AML-193 (cell line): ENCODE measurements at places on chromosomes 7 and 10.
A peak's percentile ranks its signal among the peaks of the same experiment; 100 is the strongest.

DNA sequence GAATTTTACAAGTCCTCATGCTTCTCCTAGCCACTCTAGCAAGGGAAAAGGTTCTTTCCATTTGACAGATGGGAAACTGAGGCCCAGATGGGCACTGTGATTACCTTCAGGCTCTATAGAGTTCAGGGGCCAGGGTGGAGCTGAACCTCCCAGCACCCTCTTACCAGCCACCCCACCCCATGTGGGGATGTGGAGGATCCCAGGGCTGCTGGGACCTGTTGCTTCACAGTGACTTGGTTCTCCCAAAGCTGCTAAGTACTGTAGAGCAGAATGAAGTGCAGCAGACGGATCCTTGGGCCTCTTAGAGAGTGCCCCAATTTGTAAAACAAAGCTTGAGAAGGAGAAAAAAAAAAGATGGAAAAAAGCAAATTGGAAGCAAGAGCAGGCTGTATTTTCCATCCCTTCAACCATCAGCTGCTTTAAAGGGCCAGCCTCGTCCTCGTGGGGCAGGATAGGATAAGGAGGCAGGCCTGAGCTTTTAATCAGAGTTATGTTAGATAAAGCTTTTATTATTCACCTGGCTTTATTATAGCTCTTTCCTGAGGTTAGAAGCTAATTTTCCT lies 147.0 kb downstream of the CDH23 start:
- DNase-seq, result no peak

DNA sequence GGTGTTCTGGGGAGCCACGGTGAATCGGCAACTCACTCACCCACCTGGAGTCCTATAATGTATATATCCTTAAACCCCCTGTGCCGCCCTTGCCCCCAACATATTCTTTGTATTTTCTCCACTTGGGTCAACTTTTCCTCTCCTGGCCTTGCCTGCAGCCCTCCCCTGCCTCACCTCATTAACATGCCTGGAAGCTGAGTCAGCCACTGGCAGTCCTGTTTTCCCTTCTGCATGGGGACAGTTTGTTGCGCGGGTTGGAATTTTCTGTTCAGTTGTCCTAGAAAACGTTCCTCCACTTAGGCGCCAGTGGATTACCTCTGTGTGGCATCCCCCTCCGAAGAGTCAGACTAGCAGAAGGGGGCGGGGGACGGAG lies 97.4 kb downstream of the C10orf105 start:
- DNase-seq, result no peak

GRCh38 chr7:80359476-80359875 lies 152.4 kb downstream of the GNAT3 start:
- no peak for DNase-seq

GRCh38 chr10:31836569-31837406 lies 91.8 kb downstream of the ARHGAP12 start:
- DNase-seq, result peak; percentile 20

DNA sequence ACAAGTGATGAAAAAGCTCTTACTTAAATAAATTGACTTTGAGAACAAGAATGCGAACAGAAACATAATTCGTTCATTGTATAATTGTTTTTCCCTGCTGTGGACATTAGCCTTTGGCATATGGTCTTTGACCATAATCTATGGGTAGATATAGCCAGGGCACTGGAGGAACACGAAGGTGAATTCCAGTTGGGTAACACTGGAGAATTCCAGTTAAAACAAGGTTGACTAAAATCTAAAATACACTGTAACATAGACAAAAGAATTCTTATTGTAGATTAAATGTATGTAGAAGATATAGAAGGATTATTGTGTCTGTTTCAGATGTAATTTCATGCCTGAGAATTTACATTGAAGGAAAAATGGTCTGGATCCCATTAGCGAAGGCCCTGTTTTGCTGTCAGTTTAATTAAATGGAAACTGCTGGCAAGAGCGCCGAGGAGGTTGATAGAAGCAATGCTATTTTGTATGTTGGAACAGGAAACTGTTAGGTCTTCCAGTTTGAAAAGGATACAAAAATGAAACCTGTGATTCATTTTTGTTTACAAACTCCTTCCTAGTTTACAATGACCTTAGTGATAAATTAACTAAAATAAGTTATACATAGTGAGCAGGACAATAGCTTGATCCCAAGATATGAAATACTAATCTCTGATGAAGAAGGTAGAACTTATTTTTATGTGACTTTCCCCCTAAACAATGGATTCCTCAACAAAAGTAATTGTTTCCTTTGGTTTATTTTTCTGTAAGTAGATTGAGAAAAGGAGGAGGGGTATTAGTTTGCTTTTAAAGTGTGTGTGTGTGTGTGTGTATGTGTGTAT lies 68.9 kb downstream of the ARID5B start:
- no peak for DNase-seq

DNA sequence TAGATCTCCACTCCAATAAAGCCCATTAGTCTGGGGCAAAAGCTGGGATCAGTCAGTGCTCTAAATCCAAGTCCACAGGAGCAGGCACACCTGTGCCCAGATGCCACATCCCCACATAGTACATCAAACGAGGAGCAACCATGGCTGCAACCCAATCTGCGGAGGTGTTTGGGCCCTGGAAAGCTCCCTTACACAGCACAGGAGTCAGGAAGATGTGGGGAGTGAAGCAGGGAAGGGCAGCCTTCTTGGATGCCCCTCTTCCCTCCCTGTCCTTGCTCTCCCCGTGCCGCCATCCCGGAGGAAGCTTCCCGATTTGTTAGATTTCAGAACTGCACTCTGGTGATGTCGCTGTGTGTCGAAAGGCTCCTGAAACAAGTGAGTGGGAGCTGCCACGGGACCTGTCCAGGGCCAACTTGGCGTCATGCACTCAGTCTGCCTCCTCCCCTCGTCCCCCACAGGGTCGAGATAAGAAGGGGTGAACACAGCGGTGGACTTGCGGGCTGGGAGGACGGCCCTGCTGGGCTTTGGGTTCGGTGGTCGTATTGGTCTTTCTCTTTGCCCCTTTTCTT lies 230.6 kb upstream of the GRB10 start:
- no peak for DNase-seq
